8988T (cell line): ENCODE measurements at places on chromosomes 6 and 20.
A peak's percentile ranks its signal among the peaks of the same experiment; 100 is the strongest.

DNA sequence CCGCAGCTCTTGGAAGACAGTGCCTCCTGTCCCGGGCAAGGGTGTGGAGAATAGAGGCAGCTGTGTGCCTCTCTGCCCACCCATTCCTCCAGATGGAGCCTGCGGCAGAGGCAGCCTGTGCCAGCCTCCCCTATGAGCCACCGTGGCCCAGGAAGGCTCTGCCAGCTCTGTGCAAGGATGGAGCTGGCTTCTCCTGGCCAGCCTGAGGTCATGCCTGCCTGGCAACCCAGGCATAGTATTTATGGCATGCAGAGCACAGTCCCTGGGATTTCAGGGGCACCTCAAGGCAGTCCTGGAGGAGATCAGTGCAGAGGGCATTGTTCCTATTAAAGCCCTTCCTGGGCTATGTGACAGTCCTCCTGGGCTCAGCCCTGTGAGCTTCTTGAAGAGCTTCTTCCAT lies 1.5 kb downstream of the EPB41L1 start:
- no peak for DNase-seq

DNA sequence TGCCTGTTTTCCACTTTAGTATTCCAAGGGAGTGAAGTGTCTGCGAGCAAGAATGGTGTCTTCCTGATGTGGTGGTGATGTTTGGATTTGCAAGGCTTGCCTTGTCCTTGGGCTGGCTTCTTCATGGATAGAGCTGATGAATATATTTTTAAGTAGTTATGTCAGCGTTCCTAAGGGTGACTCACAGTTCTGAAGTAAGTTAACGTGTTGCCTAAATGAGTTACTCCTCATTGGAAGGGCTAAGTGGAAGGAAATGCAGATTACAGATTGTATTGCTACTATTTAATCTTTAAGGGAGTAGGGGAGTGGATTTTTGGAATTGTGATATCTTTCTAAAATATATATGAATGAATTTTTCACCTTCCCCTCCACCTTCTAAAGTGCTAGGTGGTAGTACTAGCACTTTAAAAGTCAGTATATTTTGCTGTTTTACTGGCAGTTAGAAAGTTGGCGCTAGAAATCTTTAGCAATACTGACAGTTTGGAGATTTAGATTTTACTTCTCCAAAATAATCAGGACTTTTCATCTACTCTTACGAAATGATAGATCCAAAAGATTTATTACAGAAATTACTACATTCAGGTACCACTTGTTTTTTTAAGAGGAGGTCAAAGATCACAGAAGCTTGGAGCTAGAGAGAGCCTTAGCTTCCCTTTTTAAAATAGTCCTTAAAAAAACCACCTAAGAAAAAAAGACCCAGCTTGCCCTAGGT lies 197.4 kb downstream of the JARID2 start:
- DNase-seq = no peak

- DNase-seq = peak; percentile 61
Observed at GRCh38 chr20:37651932-37652331, 41.9 kb upstream of the CTNNBL1 start.

DNA sequence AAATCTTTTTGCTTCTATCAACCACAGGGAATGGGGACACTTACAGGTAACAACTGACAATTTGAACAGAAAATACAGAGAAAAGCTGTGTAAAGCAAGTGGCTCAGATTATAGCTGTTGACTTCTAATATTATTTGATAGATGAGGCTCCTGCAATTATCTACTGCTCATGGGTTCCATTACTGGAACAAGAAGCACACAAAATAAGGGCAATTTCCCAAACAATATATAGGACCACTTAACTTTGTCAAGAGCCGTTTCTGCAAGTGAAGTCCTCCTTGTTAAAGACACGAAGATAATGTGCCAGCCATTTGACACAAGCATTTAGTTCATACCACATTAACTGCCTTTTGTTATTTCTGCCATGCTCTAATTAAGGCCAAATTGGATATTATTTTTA lies 315.5 kb upstream of the ARID1B start:
- DNase-seq = no peak

GRCh38 chr6:6612308-6612707 lies 23.8 kb downstream of the LY86 start:
- DNase-seq = no peak

DNA sequence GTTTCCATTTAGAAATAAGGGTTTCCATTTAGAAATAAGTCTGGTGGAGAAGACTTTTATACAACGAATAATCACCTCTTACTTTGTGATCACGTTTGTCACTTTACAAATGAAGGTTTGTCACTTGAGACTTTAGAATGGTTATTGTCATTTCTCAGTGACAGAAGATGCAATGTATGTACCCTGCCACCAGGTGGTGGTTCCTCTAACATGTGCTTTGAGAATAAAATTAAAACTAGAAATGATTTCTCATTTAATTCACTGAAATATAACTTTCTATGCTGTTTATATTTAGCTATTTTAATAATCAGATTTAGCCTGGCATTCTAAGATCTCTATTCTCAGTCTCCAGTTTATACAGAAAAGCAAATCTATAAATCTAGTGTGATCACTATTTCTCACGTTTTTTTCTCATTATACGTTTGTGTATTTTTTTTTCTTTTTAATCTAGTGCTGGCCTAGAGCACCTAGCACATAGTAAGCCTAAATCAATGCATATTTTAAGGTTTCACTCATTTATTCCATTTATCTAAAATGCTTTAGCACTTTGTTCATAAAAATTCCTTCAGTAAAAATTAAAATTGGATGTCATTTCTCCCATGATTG lies 57.4 kb upstream of the TFAP2D start:
- DNase-seq = no peak

- peak; percentile 51 for DNase-seq
Observed at GRCh38 chr20:35226126-35226883, at the start of gene MMP24. TSS of gene MMP24 (plus strand) at chr20:35226690. CDS start at chr20:35226739, 49 bp downstream.

DNA sequence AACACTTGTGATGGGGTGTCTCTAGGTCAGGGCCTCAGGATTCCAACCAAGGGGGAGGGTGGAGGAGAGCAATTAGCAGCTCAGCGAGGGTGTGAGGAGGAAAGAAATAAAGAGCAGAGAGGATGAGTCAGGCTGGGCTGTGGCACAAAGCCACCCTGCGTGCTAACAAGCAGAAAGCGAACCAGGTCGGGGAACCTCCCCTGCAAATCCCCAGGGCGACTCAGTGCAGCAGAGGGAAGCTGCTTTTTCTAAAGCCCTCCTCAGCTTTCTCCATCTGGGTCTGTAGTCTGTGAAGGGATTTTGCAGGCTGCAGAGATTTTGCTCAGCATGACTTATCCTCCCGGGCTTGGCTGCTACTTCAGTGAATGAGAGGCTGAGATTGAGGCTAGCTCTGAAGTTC lies 6.6 kb upstream of the SPO11 start:
- no peak for DNase-seq

DNA sequence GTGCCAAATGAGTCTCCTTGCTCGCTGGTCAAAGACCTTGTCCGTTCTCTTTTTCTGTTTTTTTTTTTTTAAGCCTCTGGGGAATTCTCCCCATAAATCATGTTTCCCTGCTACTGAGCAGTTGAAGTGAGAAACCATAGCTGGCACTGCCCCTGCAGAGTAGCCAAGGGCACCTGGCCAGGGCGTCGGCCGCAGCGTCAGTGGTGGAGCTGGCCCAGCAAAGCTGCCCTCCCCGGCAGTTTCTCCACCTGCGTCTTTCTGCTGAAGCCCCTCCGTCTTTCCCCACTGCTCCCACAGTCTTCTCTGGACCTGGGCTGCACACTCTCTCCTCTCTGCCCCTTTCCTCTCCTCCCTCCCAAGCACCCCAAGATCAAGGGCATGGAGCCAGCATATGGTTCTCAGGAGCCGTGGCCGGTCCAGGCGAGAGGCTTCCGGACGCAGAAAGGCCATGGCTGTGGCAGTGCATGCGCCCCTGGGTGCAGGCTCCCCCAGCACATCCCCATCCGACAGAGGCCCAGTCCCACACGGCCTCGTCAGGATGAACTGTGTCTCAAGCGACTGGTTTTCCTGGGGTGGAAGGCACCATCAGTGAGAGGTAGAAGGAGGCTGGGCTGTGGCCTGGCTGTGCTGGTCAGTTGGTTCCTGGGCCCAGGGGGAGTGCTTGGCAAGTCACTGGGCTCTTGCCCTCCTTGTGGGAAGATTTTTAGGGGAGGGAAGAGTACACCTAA lies 218.1 kb downstream of the ERMARD start:
- DNase-seq = peak; percentile 5

- peak; percentile 46 for DNase-seq
Observed at GRCh38 chr6:168713839-168714238, 272.9 kb downstream of the SMOC2 start.

GRCh38 chr6:152954443-152954842 lies 28.4 kb downstream of the FBXO5 start:
- no peak for DNase-seq

- no peak for DNase-seq
Observed at GRCh38 chr20:17066902-17067301, 159.9 kb upstream of the PCSK2 start.

DNA sequence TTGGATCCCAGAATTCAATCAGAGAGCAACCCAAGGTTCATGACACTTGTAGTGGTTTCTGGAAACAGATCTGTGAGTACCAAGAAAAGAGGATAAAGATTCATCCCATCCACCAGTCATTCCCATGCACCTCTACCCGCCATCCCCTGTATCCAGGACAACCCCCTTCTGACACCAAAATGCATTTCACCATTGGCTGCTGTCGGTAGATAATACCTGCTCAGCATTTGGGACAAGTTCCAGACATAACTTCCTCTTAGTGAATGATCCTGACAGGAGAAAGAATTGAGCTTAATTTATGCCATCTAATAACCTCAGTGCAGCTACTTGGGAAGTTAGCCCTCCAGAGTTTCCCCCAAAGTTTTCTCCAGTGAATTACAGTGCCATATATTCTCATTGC lies 329.1 kb downstream of the ZFAND3 start:
- no peak for DNase-seq

DNA sequence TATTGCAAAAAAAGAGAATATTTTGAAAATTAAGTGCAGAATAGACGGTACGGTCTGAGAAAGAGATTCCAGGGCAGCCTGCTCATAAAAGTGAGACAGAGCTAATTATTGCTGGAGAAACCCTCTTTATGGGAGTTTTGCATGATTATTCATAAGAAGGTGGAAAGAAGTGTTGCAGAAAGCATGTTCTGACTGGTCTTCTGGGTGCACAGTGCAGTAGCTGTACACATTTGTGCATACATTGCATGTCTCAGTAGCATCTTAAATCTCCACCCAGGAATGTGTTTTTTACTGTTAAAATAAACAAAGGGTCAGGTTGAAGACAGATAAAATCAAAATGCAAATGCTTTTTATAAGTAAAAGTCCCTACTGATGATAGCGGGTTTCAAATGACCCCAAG lies 1813.6 kb upstream of the DEFB115 start:
- DNase-seq = no peak

GRCh38 chr6:13038741-13039190 lies 289.6 kb downstream of the TBC1D7 start:
- no peak for DNase-seq

- no peak for DNase-seq
Observed at GRCh38 chr6:1482381-1483166, 93.2 kb downstream of the FOXF2 start.

GRCh38 chr6:122610690-122611455 lies 668 bp downstream of the PKIB start:
- DNase-seq = peak; percentile 36

DNA sequence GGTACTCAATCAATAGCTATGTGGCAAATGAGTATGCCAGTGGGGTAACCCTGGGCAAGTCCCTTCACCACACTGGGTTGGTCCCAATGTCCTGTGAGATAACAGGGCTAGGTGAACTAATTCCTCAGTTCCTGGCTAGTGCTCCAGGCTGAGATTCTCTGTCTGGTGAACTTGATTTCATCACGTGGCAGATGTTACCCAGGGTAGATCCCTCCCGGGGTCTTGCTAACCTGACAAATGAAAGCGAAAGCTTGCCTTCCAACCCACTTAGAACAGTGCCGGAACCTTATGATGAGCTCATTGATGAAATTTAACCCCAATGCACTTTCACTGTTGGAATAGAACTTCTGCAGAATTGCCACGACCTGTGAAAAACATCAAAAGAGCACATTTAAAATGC lies 6.6 kb upstream of the ANKRD60 start:
- no peak for DNase-seq

DNA sequence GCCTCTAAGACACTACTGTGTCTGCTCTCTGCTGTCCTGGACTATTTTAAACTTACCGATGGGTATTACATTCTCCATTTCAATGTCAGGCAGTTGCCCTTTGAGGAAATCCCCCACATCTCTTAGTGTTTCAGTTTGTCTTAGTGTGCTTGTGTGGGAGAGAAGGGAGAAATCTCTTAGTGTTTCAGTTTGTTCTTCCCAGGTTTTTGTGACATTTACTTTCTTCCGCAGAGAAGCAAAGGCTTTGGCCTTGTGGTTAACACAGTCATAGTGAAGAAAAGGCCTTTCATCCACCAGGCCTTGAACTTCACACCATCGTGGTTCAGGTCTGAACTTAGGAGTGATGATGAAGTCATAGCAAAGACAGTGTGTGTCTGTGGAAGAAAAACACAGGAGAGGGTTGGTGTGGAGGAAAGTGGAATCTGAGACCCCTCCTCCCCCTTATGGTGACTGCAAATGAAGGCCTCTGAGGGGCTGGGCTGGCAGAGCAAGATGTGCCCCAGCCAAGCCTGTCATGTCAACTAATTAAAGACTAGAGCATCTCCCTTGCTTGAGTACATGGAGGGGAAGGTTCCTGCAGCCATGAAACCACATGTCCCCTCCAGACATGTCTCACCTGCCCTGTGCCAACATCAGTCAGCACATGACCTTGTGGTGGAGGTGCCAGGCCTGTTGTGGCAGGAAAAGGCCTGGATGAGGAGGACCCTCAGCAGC lies 23.9 kb downstream of the RAET1L start:
- DNase-seq = no peak

DNA sequence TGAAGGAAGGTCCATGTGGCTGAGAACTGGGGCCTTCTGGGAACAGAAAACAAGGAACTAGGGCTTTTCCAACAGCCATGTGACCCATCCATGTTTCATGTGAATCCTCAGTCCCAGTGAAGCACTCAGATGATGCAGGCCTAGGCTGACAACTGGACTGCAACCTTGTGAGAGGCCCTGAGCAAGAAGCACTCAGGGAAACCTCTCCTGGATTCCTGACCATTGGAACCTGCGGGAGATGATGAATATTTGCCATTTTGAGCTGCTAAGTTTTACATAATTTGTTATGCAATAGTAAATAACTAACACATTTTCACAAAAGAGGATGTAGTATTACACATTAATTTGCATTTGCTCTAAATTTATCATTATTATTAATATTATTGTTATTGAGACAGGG lies 38.4 kb upstream of the HLA-G start:
- no peak for DNase-seq
